Bone marrow (tissue), 2 donors: ENCODE measurements at places on chromosomes 4 and X.

DNA sequence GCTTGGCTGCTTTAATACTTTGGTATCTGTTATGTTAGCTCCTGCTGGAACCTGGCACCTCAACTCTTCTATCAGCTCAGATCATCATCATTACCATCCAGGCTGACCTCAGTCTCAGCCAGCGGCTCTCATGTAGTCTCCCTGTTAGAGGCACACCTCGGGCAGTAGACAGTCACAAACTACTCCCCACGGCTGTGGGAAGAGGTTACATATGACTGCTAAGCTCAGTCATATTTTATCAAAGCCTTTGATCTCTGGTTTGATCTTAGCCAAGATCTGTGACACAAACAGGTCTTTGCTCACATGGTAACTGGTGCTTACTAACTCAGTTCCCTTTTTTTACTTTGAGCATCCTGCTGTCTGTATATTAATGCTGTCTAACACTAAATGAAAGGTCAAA, 384.9 kb downstream of the CENPC start:
- DNase-seq, result no peak

- no peak for DNase-seq
Measured at GRCh38 chr4:136862653-136863052, 669.6 kb downstream of the PCDH18 start.

- no peak for DNase-seq
Measured at GRCh38 chr4:140937866-140938265, 181.7 kb upstream of the TBC1D9 start.

DNA sequence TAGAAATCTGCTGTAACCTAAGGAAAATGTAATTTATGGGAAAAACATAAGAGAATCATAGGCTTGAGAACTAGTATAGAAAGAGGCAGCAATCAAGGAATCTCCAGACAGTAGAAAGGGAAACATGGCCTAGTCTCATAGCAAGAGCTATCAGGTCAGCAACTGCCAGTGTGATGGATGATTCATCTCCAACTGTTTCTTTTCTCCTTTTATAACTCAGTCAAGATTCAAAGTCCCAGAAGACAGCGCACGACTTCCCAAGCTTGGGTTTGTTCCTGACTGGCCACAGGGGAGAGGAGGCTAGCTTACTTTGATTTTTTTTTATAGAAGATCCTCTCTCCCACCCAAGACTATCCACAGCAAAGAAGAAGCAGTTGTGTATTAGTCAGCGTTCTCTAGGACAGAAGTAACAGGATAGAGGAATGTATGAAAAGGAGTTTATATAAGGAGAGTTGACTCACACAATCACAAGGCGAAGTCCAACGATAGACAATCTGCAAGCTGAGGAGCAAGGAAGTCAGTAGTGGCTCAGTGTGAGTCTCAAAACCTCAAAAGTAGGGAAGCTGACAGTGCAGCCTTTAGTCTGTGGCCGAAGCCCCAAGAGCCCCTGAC, 181.5 kb downstream of the GC start:
- DNase-seq, result no peak

DNA sequence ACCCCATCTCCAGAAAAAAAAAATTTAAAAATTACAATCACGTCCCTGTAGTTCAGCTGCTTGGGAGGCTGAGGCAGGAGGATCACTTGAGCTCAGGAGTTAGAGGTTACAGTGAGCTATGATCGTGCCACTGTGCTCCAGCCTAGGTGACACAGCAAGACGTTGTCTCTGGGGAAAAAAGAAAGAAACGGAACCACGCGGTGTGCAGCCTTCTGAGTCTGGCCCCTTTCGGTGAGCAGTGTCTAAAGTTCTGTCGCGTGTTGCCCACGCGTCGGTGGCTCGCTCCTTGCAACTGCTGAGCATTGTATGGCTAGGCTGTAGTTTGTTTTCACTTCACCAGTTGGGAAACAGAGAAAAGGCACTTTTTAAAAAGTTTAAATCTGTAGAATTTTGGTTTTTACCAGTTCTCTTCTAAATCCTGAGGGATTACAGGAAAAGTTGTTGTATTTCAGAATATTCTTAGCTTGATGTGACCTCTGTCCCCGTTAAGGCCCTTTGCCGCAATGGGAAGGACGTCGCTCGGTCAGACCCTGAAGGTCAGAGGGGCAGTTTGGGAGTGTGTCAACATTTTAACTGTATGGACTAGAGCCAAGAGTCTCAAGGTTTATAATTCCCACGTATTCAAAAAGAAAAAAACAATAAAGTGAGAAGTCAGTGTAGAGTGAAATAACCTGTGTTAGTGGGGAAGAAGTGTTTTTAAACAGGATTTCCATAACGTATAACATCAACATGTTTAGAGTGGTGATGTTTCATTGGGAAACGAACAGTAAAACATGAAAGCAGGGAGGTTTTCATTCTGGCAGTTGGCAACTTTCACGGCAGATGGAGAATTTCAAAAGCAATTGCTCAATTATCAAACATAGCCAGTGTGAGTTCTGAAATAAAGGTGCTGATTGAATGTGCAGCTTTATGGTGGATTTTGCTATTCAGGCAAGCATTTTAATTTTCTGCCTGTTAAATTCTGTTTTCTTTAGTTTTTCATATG, 45.8 kb upstream of the MSANTD1 start:
- DNase-seq, result no peak
